Epithelial cell of alveolus of lung (primary cell): ENCODE measurements at places on chromosomes 6 and 20. TPM values are rescaled to one million over a fixed set of nuclear protein-coding genes. Genes with fewer than 3 reads are reported as not detected.

The KCTD20 gene
- total RNA-seq, result 49.3 and 55.6 TPM in 2 replicates

The BHLHE23 gene
- total RNA-seq, result not detected in 2 replicates

The LCA5 gene
- 5.3 and 7.5 TPM in 2 replicates for total RNA-seq

The BPIFA3 gene
- not detected in 2 replicates for total RNA-seq

The BMP2 gene
- total RNA-seq, result 11.2 and 22.0 TPM in 2 replicates

The OLIG3 gene
- total RNA-seq, result not detected in 2 replicates

The ABCC10 gene
- 16.8 and 17.6 TPM in 2 replicates for total RNA-seq

The NOTCH4 gene
- total RNA-seq, result 3.2 and 4.0 TPM in 2 replicates

The COL19A1 gene
- total RNA-seq, result 0.96 TPM in 1 of 2 replicates, not detected in the other

The SERPINB6 gene
- 119 and 137 TPM in 2 replicates for total RNA-seq

The FNDC1 gene
- 0.65 TPM in 1 of 2 replicates, not detected in the other for total RNA-seq

The ENPP4 gene
- 0.39 and 0.96 TPM in 2 replicates for total RNA-seq

The OARD1 gene
- total RNA-seq, result 7.9 and 12.8 TPM in 2 replicates

The MACROD2 gene
- 0.39 and 0.96 TPM in 2 replicates for total RNA-seq
